Activated naive CD4-positive, alpha-beta T cell treated with anti-CD3 and anti-CD28 coated beads, Interleukin-2, amount 50 U/mL, for 72 hours (primary cell): ENCODE measurements at places on chromosomes 7 and 10. TPM values are rescaled to one million over a fixed set of nuclear protein-coding genes. Genes with fewer than 3 reads are reported as not detected.
A peak's percentile ranks its signal among the peaks of the same experiment; 100 is the strongest.

DNA sequence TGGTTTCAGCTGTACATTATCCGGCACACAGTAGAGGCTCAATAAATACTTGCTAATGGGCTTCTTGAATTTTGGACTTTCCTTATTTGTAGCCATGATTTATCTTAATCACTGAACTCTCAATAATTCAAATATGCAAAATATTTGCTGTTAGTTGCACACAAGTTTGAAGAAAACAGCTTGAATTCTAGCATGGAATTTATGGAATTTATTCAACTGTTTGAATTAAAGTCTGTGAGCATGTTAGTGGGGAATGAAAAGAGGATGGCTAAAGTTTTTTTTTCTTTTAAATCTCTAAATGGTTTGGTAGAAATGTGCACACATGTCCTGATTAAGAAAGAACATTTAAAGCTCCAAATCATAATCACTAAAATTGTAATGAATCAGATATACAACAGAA lies 42.5 kb downstream of the SIRT1 start:
- no peak for DNase-seq

GRCh38 chr10:123990889-123991288 lies 99.3 kb upstream of the CPXM2 start:
- no peak for DNase-seq

DNA sequence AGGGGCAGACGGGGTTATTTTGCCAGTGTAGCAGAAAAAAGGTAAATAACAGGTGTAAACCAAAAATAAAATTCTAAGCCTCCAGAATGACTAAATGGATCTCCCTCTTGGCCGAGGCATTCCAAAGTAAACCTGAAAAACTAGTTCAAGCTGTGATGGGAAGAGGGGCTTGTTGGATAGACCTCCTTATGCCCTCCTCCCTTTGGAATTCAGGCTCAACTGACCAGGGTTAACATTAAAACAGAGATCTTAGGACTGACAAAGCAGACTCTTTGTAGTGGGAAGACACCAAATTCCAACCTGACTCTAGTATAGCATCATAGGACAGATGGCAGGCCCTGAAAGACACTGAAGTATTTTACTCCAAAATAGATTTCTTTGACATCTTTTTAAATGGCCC lies 113.8 kb upstream of the ITGB1 start:
- DNase-seq: no peak

- DNase-seq: no peak
Measured at GRCh38 chr10:43136432-43136831, 1.8 kb upstream of the CSGALNACT2 start.

HOXA2 gene
- total RNA-seq: not detected

PAX2 gene
- total RNA-seq: not detected

LYZL2 gene
- not detected for total RNA-seq

EPHB6 gene
- total RNA-seq: 32.8 TPM

CAPZA2 gene
- 97.3 TPM for total RNA-seq

- no peak for DNase-seq
Measured at GRCh38 chr7:49776994-49777393, 3.6 kb downstream of the VWC2 start.

- no peak for DNase-seq
Measured at GRCh38 chr10:121450247-121450646, 148.0 kb downstream of the FGFR2 start.

AKR1C2 gene
- total RNA-seq: not detected

DNA sequence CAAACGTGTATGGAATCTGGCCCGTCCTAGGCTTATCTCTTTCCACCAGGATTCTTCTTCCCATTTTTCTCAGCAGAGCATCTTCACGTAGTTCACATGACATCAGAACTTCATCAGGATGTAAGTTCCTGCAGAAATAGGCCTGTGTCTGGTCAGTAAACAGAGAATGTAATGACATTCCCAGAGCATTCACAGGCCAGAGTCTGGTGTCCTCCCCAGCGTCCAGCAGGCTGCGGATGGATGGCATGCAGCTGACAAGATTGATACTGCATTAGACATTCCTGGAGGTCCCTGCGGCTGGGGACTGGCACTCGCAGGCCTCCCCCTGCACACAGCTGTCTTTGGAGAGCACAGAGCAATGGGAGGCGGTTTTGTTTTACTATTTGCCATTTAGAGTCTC lies 28.7 kb downstream of the MGMT start:
- no peak for DNase-seq

GRCh38 chr10:122567056-122567660 lies 6.6 kb downstream of the DMBT1 start:
- peak; percentile 56 for DNase-seq

PON1 gene
- not detected for total RNA-seq

DNA sequence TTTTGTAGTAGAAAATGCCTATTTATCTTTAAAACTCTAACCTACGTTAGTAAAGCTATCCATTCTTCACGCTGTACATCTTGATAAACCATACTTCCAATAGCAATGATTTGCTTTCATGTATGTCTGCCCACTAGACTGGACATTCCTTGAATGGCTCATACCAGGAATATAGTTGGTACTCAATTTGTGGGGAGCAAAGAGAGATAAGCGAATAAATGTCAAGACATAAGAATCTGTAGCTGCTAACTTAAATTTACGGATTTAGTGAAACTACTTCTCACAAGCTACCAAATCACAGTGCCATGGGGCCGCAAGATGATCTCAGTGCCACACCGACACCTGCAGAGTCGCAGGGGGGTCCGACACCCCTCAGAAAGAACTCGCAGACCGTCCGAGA lies 763 bp upstream of the RALA start:
- no peak for DNase-seq

DNA sequence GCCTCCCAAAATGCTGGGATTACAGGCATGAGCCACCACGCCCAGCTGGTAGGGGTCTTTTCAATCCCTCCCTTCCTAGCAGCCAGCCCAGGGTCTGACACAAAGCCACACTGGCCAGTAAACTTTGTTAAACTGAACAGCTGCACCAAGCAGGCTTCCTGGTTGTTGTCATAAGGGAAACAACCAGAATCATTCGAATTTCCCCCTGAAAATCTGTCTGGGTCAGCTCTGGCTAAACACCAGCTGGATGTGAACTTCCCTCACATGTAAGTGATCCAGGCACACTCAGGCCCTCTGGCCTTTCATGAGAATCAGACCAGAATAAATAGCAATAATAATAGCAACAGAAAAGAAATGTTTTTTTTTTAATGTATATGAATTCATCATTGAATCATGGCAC lies 7.4 kb downstream of the IMPDH1 start:
- DNase-seq: no peak

GIMAP6 gene
- 35.9 TPM for total RNA-seq

USP6NL gene
- 3.3 TPM for total RNA-seq

HSPA14 gene
- total RNA-seq: 30.1 TPM

DNA sequence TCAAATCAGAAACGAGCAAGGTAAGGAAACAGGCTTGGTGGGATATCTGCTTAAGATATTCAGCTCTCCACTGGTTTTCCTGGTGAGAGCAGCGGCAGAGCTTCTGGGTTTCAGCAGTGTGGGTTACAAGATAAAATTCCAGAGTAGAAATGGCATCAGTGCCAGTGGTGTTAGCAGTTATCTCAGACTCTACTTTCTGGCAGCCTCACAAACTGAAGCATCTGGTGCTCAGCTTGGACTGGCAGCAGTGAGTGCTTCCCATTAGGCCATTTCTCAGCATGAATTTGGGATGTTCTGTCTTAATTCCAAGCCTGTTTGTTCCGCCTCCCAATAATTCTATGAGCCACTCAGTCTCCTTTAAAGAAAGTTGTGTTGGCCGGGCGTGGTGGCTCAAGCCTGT lies 6.9 kb upstream of the GSTO2 start:
- no peak for DNase-seq

DNA sequence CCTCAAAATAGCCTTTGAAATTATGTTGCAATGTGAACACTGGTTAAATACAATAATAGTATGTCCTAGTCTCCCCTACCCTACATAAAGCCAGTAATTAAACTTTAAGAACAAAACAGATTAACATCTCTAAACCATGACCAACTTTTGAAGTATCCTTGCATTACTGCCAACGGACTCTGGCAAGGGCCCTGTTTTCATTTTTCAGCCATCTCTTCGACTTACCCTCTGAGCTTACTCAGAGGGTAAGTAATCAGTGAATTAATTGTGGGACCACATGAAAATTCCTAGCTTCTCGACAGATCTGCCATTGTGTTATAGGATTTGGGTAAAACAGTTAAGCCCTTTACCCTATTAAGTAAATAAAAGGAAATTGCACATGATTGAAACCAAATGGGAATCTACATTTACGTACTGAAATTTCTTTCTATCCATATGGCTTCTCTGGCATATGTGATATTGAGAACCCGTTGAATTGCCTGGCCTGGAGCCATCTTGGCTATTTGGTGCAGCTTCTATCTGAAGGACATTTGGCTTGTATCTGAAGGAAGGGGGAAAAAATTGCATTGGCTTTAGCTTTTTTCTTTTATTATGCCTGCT lies 39.6 kb downstream of the DYNC1I1 start:
- no peak for DNase-seq

DNA sequence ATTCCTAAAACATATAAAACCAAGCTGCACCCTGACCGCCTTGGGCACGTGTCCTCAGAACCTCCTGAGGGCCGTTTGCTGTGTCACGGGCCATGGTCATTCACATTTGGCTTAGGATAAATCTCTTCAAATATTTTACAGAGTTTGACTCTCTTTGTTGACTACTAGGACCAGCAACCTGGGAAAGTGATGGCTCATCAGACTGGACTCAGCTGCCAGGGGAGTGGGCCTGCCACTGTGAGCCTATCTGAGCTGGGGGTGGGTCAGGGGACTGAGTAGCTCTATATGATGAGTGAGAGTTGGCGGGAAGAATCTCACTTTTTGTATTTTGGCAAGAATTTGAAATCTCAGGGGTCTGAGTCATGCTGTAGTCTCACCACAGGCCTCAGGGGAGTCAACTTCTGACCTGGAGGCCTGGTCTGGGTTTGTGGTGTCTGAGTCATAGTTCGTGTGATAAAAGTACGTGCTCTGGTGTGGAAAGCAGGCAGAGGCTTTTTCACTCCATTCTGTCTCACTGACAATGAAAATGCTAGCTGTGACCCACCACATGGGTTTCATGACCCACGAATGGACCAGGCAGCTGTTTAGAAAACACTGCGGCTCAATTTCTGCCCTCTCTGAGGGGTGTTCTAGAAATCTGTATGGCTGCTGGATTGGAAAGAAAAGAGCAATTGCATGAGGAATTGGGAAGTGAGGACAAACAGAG lies 4.2 kb upstream of the UPP1 start:
- peak; percentile 87 for DNase-seq

SNCG gene
- total RNA-seq: 1.7 TPM

DNA sequence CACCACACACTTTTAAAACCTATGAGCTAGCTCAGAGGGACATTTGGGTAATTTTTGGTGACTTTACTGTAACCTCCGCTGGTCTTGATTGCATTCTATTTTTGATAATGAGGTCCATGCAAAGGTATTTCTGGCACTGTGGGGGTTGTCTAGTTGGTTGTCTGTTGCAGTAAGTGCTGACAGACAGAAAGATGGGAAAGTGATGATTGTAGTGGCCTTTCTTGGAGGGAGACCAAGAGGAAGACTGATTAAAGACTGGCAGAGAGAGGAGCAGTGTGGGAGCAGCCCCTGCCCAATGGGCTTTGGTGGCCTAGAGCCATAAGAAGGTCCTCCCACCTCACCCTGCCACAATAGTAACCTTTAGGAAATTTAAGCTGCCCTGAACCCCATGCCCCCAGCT lies 173.4 kb upstream of the CTBP2 start:
- no peak for DNase-seq

DNA sequence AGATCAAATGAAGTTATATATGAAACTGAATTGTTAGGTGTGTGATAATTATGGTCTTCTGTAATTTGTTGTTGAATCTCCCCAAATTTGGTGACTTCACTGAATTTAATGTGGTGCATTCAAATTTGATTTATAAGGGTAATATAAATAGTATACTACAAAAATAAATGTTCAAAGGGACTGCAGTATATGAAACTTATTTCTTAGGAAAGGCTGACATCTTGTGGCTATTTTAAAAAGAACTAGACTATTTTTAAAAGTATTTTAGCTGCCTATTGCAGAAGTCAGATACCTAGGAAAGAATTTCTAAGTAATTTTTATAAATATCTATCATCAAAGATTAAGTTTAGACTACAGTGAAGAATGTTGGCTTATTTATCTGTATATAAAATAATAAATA lies 36.6 kb downstream of the ATRNL1 start:
- no peak for DNase-seq

OR6B1 gene
- total RNA-seq: not detected

DNA sequence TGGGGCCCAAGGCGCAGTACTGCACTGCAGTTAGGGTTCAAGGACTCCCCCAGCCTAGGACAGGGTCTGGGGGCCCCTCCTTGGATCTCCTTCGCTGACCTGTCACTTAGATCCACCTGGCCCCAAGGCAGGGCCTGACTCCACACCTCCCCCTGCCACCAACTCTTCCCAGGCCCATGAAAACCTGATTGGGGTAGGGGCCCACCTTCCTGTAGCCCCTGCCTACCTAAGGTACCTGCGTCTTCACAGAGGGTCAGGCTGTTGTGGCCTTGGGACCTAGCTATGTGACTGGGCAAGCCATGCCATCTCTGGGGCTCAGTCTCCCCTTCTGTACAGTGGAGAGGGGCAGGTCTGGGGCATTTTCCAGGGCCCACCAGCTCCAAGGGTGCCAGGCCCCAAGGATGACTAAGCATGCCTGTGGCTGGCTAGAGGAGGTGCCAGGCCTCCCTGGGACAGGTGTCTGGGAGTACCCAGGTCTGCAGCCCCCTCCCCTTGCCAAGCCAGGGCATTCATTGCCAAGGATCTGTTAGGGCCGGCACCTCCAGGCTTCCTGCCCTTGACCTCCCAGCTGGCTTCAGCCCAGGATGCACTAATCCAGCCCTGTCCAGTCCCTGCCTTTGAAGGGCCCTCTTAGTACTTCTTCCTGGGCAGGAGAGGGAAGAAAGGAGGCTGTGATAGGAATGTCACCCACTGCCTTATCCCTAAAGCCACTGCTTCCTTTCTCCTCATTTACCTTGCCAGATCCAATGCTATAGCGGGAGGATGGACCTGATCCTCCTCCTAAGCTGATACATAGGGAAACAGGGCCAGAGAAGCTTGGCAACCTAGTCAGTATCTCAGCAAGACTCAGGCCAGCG lies 1.3 kb downstream of the LIMK1 start:
- DNase-seq: no peak

UBE2H gene
- 35.5 TPM for total RNA-seq

DNA sequence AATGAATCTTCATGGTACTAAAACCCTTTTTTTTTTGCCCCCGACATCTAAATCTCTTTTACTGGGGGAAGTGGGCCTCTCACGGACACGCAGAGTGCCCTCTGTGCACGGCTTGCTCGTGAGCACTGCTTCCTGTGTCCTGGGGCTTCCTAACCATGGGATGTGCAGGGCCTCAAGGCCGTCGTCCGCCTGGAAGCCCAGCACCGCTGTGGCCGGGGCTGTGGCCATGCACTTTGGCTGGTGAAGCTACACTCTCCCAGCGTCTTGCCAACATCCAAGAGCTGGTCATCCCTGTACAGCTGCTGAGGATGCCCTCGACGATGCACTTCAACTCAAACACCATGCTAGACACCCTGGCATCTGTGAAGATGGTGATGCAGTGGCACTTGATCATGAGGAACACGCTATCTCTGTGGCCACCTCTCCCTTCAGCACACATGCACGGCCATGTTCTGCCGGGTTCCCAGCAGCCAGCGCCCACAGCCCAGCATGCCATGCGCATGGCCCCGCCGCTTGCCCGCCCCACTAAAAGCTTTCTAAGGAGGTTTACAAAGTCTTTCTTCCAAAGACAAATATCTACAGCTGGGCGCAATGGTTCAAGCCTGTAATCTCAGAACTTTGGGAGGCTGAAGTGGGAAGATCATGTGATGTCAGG lies 326.5 kb downstream of the PARD3 start:
- no peak for DNase-seq

LRRC4 gene
- 0.51 TPM for total RNA-seq
